Cardiac fibroblast (primary cell): ENCODE measurements at places on chromosomes 16 and 17.

- DNase-seq, result no peak
These were observed 1.8 kb upstream of the C1QTNF8 start for GRCh38 chr16:1097800-1098199.

DNA sequence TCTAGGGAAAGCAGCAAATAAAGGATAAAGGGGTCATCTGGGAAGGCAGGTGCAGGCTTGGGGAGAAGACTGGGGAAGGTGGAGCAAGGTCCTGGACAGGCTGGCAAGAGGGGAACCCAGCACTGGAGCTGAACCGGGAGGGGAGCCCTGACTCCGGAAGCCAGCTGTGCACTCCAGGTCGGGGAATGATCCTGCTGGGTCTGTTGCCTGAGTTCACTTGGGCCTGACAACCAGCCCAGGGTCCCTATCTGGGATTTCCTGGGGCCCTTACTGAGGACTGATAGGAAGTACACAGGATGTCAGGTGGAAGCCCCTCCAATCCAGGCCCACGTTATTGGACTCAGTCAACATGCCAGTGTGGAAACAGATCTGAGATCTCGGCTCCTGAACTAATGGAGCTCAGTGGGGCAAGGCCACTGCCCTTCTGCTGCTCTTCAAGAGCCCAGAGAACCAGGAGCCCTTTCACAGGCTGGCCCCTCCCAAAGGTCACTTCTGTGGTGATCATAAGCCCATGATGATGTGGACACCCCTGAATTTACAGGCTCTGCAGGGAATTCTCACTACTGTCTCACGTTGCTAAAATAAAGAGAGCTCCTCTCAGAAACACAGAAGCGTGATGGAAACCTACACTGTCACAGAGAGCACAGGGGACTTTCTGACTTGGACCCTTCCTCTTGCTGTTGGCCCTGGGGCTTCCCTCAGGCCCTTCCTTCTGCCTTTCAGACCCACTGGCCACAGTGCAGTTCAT, 19.9 kb upstream of the PITPNM3 start:
- no peak for DNase-seq

GRCh38 chr16:67825906-67826305, 16.2 kb upstream of the THAP11 start:
- no peak for DNase-seq

- DNase-seq, result peak; percentile 29
These were observed 4.2 kb upstream of the CRK start for GRCh38 chr17:1460233-1460632.

DNA sequence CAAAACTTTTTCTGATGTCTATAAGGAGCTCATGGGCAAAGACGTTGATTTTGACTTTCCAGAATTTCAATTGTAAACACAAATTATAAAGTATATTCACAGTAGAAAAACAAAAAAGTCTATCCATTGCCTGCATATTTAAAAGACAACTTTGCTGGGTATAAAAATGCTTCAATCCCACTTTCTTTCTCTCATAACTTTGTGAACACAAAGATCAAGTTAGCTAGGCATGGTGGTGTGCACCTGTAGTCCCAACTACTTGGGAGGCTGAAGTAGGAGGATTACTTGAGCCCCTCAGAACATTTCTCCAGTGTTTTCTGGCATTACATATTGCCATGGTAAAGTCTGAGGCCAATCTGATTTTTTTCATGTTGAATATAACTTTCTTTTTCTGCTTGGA, 83.1 kb upstream of the AXIN2 start:
- DNase-seq, result no peak

DNA sequence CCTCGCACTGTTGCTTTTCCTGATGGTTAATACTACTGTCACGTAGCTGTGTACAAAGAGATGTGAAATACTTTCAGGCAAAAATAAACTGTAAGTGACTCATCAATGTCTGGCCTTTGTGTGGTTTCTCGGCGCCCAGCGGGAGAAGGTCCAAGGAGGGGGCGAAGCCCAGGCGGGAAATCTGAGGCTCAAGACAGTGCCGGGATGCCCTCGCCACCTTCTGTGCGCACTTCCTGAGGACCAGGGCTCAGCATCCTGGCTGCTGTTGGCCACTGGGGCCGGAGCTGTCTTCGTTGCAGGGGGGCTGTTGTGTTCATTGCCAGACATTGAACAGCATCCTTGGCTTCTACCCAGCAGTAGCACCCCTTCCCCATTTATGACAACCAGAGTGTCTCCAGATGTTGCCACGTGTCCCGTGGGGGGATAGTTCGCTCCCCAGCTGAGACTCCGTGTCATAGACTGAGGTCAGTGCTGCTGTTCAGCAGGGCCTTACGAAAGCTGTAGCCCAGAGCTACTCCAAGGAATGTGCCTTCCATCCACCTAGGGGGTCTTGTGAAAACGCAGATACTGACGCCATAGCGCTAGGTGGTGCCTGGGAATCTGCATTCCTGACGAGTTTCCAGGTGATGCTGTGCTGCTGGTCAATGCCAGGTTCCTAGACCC, 67.3 kb upstream of the PLCG2 start:
- DNase-seq, result peak; percentile 94

DNA sequence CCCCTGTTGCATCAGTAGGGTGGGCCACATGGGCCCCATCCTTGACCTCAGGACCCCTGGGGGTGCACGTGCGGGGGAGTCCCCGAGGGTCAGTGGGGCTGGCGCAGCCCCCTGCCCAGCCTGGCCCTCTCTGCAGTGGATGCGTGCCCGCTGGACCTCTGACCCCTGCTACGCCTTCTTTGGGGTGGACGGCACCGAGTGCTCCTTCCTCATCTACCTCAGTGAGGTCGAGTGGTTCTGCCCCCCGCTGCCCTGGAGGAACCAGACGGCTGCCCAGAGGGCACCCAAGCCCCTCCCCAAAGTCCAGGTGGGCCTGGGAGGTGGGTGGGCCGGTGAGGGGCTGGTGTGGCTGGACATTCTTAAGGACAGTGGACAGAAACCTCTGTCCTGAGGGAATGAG, 35.9 kb downstream of the MGAT5B start:
- no peak for DNase-seq

- DNase-seq, result no peak
These were observed 970 bp downstream of the PRSS36 start for GRCh38 chr16:31148896-31149295.

- DNase-seq, result no peak
These were observed 13.1 kb downstream of the FOXN1 start for GRCh38 chr17:28519236-28519635.

- no peak for DNase-seq
These were observed 11.2 kb downstream of the CBFB start for GRCh38 chr16:67040166-67040565.

DNA sequence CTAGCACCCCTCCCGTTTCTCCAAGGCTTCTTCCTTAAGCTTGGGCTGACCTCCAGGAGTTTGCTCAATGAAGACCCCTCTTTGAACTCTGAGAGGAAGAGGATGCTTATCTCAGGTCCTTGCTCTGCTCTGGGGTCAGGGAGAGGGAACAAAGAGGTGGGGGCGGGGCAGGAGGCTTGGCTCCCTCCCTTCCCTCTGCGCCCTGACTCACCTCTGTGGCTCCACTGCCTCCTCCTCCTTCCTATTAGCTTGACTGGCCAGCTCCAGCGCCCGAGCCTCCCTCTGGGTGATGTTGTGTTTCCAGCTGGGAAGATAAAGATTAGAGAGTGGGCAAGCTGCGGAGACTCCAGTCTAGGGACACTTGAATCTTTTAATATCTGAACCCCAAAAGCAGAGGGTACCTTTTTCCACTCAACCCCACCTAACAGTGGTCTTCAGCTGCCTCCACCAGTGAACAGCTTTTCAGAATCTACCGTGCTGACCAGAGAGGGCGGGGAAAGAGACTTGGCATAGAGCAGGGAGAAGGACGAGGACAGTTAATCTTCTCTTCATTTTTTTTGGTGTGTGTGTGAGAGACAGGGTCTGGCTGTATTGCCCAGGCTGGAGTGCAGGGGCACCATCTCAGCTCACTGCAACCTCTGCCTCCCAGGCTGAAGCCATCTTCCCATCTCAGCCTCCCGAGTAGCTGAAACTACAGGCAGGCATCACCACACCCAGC, 6.7 kb downstream of the GIP start:
- DNase-seq, result peak; percentile 68

DNA sequence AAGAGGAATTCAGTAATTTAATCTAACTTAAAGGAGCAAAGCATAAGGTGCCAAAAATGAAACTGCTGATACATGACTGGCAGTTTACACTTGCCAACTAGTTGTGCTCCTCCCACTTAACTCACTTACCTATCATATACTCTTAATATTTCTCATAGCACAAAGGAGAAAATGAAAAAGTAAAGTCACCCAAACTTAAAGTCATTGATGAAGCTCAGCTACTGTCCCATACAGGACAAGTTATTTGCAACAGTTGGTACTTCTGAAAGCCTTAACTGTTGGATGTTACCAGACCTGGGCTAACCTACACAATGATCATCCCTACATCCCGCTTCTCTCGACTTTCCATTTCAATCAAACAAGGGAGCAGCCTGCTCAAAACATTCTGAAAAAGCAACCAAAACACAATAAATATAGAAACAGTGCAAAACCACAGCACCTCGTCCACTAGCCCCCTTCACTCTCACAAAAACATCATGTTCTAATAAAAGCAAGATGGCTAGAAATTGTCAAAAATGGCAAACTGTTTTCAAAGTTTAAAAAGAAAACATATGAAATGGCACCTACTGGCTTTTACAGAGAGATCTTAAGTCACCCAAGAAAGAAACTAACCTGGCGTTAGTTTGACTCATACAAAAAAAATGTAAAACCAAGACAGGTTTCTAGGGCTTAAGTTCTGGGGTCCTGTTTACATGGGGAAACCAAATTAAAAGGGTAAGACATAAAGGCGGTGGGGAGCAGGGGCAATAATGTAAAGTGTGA, 868 bp downstream of the MED13 start:
- DNase-seq, result peak; percentile 38

GRCh38 chr16:54540525-54541180, 254.1 kb upstream of the IRX3 start:
- DNase-seq, result no peak

- no peak for DNase-seq
These were observed 18.2 kb upstream of the FASN start for GRCh38 chr17:82116246-82116645.

- DNase-seq, result no peak
These were observed 5.8 kb downstream of the STX1B start for GRCh38 chr16:31004658-31005057.

GRCh38 chr16:15966836-15967546, 17.6 kb downstream of the ABCC1 start:
- peak; percentile 83 for DNase-seq

GRCh38 chr17:7650509-7651096, at the start of gene ATP1B2:
ATP1B2 (plus strand) TSS chr17:7650926; CDS start chr17:7651519, 593 bp downstream.
- peak; percentile 25 for DNase-seq

- DNase-seq, result no peak
These were observed 9.6 kb downstream of the G6PC3 start for GRCh38 chr17:44079877-44080821.

- no peak for DNase-seq
These were observed 19.9 kb downstream of the LGALS3BP start for GRCh38 chr17:78959803-78960202.
